ENCODE measurements at places on chromosomes 16 and 17.

DNA sequence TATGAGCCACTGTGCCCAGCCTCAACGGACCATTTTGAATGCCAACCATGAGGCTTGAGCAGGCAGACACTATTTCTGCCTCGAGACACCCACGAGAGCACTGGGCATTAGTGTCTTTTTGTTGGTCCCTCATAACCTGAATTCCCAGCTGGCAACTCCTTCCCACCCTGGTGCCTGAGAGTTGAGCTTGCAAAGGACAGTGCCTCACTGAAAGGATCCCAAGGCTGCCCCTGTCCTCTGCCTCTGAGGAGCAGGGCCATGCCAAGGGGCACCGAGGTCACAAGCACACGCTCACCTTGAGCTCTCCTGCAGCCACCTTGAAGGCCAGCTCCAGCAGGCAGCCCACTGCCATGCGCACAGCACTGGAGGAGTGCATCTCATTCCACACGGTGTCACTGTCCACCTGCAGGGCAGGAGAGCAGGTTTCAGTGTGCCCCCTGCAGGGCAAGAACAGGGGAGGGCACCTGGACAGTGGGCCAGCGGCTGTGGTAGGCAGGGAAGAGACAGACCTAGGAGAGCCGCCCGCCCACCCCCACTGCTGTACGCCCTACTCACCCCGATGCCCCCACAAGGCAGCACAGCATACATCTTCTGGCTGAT is 12.8 kb downstream of the G6PC3 start:
- DNase-seq: no peak

DNA sequence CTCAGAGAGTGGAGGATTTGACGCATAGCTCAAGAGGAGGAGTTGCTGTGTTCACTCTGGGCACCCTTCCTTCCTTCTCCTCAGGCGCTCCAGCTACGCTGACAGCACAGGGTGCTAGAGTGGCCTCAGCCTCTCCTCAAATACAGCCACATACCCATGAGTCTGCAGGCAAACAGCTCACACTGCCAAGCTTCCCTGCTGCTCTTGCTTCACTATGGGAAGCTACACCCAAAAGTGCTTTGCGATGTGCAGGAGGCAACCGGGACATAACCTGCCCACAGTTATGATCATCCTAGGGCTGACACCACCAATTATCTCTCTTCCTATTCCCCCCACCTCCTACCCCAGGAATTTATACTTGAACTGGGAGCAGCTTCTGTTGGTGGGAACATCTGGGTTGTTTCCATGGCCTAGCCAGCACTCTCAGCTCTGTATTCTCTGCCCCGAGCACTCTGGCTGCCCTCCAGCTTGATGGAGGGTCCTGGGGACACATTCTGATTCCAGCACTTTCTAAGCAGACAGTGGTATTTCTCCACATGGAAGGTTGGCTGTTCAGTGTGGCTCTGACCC is 40.3 kb upstream of the SREBF1 start:
- DNase-seq: no peak

- no peak for DNase-seq
Measured at GRCh38 chr17:9023392-9024218, 2.3 kb downstream of the NTN1 start.

DNA sequence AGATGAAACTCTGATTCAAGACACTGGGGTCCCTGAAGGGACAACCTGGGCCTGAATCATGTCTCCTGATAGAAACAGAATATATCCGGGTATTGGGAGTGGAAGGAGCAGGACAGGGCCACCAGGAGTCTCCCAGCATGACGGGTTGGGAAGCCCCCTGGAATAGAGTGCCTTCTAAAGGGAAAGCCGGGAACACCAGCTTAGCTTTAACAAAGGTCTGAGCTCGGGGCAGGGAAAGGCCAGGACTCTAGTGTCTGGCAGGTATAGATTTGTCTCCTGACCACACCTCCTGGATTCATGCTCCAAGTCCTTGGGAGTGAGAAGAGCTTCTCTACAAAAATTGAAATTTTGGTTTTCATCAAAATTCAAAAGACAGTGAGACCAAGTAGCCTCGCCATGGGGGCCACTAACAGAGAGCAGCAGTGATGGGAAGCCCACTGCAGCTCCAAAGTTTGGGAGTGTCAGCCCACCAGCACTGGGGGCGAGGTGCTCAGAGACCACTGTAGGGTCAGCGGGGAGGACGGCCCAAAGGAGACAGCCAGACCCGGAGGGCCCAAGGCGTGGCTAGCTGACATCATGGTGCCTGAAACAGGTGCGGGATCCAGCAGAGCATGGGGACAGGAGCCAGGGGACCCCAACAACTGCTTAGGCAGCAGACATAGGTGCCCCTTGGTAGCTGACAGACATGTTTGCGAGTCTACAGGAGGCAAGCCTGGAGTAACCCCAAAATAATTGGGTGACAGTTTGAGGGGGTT is 81.0 kb downstream of the C16orf78 start:
- no peak for DNase-seq

DNA sequence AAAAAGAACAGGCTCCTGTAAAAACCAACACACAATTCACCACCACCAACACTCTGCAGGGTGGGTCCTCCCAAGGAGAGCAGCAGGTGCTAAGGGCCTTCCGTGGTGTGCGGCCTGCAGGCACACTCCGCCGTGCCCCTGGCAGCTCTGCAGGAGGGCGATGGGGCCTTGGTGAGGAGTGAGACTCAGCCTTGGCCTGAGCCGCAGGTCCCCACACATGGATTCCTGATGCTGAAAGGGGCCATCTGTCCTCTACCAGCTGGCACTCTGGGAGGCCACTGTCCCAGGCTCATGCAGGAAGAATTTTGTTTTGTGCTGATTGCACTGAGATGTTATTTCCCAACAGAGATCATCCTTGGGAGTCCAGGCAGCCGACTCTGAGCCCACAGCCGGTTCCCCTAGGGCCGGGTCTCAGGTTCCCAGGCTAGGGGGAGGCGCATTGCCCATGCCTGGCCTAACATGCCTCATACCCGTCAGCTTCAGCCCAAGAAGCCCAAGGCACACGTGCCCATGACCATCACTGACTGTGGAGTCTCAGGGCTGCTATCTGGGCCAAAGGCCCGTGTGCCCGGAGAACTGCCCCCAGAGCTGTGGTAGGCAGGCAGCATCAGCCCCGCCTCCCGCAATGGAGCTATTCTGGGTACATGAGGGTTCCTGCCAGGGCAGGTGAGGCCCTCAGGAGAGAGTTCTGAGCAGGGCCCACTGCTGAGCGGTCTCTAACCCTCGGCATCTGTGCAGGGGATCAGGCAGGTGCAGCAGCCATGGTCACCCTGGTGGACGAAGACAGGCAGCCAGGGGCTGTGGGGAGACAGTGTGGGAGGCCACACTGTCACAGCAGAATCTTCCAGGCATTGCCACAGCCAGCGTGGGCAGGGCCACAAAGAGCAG is 97.9 kb upstream of the ZNF469 start:
- no peak for DNase-seq

DNA sequence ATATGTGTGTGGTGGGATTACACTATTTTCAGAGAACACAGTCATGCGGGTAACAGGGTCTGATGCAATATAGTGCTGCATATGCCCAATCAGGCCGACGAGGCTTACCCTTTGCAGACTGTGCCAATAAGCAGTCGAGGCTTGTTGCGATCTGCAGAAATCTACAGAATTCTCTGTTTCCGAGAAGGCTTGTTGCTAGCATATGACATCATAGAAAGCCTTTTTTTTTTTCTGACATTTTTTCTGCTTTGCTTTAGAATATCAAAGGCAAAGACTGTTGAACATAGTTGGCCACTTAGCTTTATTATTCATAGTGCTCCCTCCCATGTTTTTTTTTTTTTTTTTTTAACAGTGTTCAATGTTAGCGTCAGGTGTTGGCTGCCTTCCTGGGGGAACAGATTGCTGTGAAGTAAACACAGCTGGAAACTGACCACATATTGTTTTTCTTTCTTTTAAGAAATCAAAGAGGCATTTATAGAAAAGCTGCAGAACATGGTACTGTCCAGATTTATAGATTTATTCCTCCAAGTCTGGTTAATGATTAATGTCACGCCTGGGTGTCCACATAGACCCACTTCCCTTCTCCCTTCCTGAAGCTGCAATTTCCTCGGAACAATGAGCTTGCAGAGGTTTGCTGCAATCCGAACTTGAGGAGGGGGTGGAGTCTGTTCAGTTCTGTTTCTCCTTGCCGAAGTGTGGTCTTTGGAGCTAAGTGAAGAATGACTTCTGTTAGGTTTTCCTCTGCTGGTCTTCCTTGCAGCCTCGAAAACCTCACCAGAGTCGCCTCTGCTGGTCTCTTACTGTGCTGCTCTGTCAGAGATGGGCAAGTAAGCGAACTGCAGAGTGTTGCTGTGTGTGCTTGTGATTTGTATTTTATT is 87.3 kb downstream of the MAP2K6 start:
- DNase-seq: no peak

DNA sequence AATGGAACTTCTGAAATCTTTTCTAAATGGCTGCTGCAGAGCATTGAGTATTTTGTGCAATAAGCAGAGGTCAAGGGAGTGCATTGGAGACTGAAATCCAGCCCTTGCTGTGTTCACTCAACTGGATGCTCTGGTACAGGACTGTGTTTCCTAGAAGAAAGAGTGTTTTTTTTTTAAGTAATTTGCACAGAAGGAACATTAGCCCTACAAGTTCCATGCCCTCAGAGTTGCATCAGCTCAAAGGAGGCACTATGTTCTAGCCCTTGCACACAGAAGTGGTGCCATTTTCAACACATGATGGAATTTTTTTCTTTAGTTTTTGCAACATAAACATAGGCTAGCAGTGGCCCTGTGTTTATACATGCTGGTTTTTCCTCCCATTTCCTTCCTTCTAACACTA is 144.1 kb upstream of the HLF start:
- DNase-seq: no peak

GRCh38 chr17:951325-952132 is 28.0 kb downstream of the NXN start:
- no peak for DNase-seq

DNA sequence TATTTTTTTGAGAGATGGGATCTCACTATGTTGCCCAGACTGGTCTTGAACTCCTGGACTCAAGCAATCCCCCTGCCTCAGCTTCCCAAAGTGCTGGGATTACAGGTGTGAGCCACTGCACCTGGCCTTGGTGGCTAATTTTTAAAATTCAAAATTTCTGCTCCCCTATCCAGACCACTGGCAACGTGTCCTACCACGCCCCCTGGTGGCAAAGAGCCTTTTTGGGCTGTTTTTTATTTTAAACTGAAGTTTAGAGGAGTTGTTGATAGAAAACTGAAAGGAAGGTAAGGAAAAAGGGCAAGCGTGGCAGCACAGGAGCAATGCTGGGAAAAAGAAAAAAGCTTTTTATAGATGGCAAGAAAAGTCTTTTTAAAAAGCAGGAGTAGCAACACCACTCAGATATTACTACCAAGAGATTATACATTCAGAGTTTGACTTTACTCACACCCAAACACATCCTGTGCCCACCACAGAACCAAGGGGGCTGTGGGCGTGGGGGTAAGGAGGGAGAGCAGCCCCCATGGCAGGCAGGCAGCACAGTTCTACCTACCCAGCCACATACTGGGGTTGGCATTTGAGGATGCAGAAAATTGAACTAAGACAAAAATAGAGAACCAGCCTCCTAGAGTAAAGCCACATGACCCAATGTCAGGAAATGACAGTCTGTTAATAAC is 4.2 kb upstream of the MXRA7 start:
- DNase-seq: peak; percentile 69

- DNase-seq: no peak
Measured at GRCh38 chr17:36095992-36096391, 6.0 kb upstream of the CCL3 start.

- no peak for DNase-seq
Measured at GRCh38 chr17:63998721-63999679, 849 bp downstream of the PRR29 start.

GRCh38 chr16:48123104-48123788 is 32.5 kb downstream of the ABCC12 start:
- no peak for DNase-seq

- DNase-seq: no peak
Measured at GRCh38 chr17:77286391-77286640, 145.5 kb downstream of the SEC14L1 start.

- no peak for DNase-seq
Measured at GRCh38 chr16:11025120-11025531, 80.8 kb downstream of the CLEC16A start.

- DNase-seq: no peak
Measured at GRCh38 chr17:31561469-31562375, 170.2 kb downstream of the RAB11FIP4 start.

DNA sequence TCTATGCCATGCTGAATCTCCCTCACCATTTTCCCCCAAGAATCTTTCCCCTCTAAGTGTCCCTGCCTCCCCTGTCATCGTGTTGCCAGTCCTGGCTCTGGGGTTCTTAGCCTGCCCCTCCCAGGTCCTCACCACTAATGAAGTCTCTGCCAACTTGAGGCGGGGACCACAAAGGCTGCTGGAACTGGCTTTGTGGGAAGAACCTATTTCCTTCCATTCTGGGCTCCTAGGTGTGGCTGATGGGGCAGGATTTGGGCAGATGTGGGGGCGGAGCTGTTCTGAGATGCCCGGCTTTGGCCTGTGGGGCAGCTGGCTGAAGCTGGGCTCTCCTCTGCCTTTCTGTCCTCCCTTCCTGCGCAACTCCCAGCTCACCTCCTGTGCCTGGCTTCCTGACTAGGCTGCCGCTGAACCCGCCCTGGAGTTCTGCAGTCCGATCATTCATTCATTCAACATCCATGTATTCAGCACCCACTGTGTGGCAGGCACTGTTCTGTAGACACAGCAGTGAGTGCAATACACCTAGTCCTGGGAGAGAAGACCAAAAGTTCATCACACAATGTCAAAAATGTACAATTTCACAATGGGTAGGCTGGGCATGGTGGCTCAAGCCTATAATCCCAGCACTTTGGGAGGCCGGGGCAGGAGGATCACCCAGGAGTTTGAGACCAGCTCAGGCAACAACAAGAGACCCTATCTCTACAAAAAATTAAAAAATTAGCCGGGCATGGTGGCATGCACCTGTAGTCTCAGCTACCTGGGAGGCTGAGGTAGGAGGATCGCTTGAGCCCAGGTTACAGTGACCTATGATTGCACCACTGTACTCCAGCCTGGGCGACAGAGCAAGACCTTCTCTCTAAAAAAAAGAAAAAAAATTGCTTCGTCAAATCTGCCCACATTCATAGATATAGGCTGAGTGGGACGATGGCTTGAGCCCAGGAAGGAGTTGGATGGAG is 1.9 kb upstream of the SNN start:
- DNase-seq: no peak

GRCh38 chr16:27346819-27347218 is 33.0 kb downstream of the IL4R start:
- DNase-seq: no peak

- DNase-seq: no peak
Measured at GRCh38 chr16:57637965-57638364, 9.5 kb downstream of the ADGRG1 start.

- no peak for DNase-seq
Measured at GRCh38 chr17:2634361-2634960, 41.0 kb downstream of the PAFAH1B1 start.

GRCh38 chr17:3049705-3050295 is 13.6 kb downstream of the OR1D5 start:
- DNase-seq: no peak
